ENCODE measurements at places on chromosomes 11 and 22.

- peak; percentile 28 for DNase-seq
Observed at GRCh38 chr22:24894998-24895397, 51.5 kb downstream of the LHFPL7 start.

DNA sequence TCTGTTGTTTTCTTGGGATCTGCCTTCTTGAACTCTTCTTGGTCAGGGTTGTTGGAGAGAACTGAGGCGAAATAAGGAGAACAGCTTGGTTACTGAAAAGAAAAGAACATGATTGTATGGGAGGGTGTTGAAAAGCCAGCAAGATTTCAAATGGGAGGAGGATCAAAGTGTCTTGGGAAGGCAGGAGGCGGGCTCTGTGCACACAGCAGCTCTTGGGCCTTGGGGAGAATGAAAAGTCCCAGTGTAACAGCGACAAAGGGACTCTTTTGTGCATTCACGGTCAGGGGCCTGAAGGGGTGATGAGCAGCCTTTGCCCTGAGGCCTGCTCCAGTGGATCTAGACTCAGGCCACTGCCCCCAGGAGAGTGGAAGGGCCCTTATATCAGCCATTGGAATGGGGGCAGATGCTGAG lies 135.4 kb downstream of the ADAMTS15 start:
- DNase-seq: no peak

- no peak for DNase-seq
Observed at GRCh38 chr11:13091373-13091772, 82.3 kb downstream of the RASSF10 start.

GRCh38 chr11:48081151-48082010 lies 101.0 kb downstream of the PTPRJ start:
- DNase-seq: no peak

DNA sequence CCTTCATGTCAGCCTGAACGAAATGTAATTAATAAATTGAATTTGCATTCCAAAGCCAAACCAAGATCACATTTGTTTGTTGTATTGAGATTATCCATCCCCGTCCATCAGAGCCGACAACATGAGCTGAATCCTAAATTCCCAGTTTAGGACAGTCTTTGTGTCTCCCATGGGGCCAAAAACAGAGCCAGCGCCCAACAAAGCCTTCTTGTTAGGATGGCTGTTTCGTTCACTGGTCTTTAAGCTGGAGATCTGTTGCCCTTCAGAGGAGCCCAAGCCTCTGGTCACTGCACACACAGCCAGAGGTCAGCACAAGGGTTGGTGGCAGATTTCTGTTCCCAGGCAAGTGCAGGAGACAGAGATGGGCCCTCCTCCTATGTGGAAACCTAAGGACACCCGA lies 25.8 kb downstream of the DSCAML1 start:
- no peak for DNase-seq

DNA sequence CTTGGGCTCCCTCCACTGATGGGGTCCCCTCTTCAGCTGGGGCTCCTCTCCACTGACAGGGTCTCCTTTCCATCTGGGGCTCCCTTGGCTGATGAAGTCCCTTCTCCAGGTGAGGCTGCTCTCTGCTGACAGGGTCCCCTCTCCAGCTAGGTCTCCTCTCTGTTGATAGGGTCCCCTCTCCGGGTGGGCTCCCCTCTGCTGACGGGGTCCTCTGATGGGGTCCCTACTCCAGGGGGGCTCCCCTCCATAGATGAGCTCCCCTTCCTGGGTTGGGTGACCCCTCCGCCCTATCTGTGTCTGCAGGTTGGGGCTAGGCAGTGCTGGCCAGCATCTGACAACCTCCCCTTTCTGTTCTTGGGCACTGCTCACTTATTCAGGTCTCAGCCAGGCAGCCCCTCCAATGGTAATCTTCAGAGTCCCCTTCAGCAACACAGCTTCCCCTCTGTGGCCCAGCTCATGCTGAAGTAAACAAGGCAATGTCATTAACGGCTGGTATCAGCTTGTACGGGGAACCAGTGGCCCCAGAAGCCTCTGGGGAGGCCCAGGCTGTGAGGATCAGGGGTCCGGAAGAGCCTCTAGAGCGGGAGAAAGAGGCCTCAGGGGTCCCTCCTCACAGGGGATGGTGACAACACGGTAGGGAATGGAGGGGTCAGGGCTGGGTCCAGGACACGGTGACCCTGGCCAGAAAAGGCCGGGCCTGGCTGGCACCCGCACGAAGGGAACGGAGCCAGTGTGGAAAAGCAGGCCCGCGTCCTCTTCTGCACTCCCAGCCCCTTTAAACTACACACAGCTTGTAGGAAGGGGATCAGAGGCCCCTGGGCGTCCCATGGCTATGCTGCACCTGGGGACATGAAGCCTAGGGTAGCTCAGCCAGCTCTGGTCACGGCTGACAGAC lies 9.6 kb upstream of the CD81 start:
- DNase-seq: no peak

DNA sequence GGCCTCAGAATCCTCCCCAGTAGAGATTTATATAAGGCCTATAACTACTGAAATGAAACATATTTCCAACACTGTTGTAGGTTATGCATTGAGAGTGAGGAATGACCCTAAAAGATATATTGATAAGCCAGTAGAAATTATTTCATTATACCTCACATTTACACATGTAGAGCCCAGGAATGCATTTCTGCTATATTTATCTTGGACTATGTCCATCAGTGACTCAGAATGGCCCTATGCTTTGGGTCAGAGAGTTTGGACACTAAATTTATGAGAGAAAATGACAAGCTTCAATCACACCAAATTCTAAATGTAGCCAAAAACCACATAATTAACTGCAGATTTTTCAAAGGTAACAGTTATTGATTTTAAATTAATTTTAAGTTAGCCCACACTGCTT lies 761.9 kb downstream of the DLG2 start:
- DNase-seq: no peak

- peak; percentile 88 for DNase-seq
Observed at GRCh38 chr11:45264839-45265515, 21.2 kb downstream of the SYT13 start.

DNA sequence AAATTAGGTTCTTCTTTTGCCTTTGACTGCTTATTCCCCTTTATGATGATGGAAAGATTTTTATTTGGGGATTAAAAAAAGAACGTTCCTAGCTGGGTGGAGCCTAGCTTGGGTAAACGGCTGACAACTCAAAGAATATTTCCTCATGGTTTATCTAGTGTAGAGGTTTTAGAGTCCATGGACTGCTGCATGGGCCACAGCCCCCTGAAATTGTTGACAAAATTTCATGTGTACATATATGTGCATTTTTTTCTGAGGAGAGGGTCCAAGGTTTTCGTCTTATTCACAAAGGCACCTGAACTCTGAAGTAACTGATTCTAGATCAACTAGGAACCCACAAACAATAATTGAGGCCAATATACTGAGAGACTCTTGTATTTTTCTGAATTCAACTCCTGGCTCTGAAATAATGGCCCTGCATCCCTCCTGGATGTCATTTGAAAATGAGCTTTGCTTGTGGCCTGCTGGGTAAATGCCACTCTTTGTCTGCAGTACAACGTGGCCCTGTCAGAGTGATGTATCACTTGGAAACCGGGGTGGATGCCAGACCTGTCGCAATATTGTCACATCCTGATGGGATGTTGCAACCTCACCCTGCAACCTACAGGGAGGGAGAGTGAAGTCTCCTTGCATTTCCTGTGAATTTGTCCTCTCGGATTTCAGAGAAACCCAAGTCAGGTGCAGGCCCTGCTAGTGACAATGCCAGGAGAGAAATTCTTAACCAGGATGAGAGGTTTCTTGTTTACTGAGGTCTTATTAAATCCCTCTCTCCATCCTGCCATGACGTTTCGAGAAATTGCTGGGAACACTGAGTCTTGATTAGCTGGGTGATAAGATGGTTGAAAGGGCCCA lies 33.8 kb downstream of the EHF start:
- DNase-seq: peak; percentile 98

GRCh38 chr11:18066626-18067025 lies 20.6 kb upstream of the TPH1 start:
- no peak for DNase-seq

DNA sequence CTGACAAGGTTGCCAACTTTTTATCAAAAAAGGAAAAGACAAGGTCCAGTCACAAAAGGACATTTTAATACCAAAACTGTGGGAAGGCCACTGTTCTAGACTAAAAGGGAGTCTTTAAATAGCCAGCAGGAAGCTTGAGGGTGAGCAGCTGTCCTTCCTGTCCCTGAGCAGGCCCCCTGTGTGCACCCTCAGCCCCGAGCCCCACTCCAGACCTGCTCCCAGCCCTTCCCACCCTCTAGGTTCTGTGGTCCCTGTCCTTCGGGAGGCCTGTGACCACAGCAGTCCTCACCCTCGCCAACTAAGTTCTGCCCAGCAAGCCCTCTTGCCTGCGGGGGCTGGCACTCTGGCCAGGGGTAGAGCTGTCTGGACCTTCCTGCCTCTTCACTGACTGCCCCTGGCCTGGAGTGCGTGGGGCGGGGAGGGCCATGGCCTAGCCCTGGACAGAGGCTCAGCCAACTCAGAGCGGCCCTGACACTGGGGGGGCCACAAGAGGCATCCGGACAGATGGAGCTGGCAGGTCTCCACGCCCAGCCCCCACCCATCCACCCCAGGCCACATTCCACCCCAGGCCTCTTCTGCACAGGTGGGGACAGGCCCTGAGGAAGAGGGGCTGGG lies 1.6 kb upstream of the PLXNB2 start:
- DNase-seq: no peak

DNA sequence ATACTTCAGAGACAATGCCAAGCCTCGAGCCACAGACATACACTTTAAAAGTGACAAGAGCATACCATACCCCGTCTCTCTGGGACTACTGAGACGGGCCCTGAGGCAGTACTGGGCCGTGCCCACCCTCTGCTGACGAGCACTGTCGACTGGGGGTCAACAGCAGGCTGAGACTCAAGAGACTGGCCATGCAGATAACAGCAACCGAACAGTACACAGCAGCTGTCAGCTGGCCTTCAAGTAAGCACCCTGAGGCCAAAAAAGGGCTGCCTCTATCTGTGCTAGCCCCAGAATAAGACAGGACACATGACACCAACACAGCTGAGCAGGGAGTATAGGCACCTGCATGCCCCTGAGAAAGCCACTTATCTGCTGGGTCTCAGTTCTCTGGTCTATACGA lies 18.9 kb upstream of the TMEM121B start:
- no peak for DNase-seq

DNA sequence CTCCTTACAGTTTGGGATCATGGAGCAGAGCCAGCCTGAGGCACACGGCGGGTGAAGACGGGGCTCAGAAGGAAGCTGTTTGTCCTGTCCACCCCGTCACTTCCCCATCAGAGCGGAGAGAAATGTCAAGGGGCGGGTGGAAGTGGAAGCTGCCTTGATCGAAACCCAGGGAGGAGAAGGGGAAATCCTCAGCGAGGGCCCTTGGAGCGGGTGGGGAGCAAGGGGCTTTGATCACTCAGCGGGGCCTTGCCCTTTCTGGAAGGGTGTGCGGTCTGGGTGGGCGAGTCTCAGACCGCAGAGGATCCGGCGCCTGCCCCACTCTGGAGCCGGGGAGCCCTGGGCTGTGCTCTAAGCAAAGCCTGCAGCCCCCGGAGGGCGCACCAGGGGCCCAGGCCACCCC lies 320.4 kb downstream of the NTM start:
- no peak for DNase-seq

All from A549 (cell line).